ENCODE measurements at places on chromosomes 1 and 21.

- DNase-seq: no peak
These were observed 397.7 kb downstream of the RPS6KC1 start for GRCh38 chr1:213448776-213449175.

- peak; percentile 50 for DNase-seq
These were observed 16.0 kb downstream of the ENO1 start for GRCh38 chr1:8862528-8862927.

- no peak for DNase-seq
These were observed 20.7 kb upstream of the MFSD2A start for GRCh38 chr1:39933956-39934941.

DNA sequence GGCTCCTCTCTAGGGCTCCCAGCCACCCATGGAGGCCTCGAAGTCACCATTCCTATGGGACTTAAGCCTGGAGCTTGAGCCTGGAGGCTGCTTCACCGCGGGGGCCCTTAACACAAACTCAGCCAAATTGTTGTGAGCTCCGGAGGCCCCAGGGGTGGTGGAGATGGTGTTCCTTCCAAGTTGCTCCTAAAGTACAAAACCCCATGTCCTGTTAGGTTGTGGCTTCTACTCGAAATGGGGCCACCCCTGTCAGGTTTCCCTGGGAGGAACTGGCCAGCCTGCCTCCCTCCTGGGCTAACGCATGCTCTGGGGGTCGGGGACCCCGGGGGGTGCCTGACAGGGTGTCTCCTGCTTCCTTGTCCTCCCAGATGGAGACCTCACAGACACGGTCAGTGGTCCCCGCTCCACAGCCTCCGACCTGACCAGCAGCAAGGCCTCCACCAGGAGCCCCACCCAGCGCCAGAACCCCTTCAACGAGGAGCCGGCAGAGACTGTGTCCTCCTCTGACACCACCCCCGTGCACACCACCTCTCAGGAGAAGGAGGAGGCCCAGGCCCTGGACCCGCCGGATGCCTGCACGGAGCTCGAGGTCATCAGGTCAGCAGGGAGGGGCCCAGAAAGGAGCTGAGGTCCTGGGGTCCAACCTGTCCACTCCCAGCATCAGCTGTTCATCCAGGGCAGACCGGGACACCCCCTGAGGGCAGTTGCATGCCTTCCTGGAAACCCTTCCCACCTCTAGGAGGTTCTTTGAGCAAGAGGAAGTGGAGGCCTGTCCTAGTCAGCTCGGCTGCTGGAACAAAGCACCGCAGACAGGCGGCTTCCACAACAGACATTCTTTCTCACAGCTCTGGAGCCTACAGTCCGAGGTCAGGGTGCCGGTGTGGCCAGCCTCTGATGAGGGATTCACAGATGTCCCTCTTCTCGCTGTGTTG lies 10.8 kb upstream of the SLC25A34 start:
- DNase-seq: no peak

DNA sequence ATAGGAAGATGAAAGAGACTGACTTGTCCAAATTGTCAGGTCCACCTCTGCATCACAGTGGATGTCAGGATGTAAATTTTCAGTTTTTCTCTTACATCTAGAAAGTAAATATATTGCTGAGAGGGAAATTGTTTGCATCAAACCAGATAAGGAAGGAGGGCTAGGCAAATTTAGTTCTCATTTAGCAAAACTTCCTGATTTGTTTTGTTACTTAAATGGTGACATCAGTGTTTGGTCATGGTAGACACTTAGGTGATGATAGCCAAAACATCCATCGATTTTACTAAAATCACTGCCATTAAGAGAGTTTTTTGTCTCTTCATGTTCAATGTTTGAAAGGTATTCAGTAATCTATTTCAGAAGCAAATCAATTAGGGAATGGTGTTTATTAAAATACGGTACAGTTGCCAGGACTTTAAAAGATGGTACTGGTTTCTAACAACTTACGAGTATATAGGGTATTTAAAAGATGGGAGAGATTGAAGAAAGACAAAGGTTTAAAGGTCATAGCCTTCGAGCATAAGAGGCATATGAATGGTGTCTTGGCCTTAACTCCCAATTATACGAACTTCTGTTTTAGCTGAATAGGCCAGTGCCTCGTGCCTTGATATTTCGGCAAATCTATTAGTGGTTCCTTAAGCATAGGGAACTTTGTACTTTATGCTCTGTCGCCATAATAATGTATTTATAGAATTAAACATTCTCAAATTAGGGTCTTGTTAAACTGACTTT lies 3.0 kb downstream of the IER5 start:
- no peak for DNase-seq

DNA sequence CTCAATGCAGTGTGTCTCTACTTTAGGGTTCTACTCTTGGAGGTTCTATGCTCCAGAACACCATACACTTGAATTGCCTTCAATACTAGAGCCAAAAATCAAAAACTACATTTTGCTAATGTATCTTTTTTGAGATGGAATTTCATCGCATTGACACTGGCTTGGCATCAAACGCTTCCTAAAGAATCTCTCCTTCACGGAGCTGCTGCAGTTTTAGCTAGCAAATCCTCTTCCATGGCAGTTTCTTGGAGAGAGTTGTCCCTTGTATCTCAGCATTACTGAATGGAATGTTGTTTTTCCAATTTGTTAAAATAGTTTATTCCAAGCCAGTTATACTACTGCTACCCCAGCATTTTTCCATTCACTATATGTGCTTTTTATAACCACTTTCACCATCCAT lies 17.7 kb downstream of the SDCCAG8 start:
- no peak for DNase-seq

- no peak for DNase-seq
These were observed 168.7 kb downstream of the ZBTB18 start for GRCh38 chr1:244219802-244220201.

GRCh38 chr1:101920577-101920976 lies 76.1 kb downstream of the OLFM3 start:
- DNase-seq: no peak

DNA sequence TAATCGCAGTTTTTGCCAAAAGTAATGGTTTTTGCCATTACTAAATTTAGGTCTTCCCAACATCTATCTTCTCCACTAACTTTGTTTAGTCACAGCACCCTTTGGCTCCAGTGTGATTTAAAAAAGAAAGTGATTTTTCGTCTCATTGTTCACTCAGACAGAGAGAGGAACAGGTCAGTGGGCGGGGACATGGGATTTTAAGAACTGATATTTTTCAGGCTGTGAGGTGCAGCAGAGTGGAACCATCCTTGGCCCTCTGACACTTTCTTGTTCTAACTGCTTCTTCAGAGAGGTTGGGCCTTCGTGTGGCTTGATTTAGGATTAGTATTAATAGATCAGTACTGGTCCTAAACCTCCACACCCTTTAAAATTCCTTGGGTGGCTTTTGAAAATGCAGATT lies 38.8 kb downstream of the CASQ2 start:
- no peak for DNase-seq

- no peak for DNase-seq
These were observed 31.4 kb upstream of the COL6A1 start for GRCh38 chr21:45949928-45950739.

- DNase-seq: no peak
These were observed 16.7 kb downstream of the PKP1 start for GRCh38 chr1:201299968-201300367.

DNA sequence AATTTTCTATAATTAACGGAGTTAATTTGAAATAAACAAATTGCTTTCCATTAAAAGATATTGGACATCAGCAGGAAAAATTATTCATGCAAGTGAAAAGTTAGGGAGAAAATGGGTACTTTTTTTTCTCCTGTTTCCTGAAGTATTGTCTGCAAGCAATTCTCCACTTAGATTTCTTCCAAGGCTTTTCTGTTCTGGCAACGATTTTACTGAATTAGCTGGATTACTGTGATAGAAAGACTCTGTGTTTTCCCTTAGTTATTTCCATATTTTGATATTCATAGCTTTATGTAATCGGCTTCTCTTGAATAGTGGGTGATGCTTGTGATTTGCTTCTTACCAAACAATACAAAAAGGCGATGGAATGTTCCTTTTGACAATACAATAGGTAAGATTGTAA lies 1333.9 kb downstream of the AMY1C start:
- no peak for DNase-seq

All from activated CD4-positive, alpha-beta T cell treated with anti-CD3 and anti-CD28 coated beads, Interleukin-2, amount 50 U/mL, for 4 hours (primary cell).